Dorsolateral prefrontal cortex (tissue), 122 donors: ENCODE measurements at places on chromosomes 4 and X. TPM values are rescaled to one million over a fixed set of nuclear protein-coding genes. Genes with fewer than 3 reads are reported as not detected.

DNA sequence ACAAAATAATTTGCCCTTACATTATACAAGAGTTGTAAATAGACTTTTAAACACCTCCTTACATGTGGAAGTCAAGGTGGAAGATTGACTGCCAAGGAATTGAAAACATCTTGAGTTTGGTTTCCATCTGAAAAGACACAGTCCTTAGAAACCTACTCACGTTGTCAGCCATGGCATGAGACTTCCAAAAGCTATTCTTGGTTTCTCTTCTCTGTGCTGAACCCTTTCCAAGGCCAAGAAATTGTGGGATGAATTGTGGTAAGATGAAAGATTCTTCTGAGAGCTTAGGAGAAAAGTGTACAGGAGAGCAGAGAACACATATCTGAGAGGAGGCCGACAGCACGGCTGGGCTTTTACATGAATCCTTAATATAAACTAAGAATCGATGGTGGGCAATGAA is 370.0 kb downstream of the FBXW7 start:
- no peak for DNase-seq

DNA sequence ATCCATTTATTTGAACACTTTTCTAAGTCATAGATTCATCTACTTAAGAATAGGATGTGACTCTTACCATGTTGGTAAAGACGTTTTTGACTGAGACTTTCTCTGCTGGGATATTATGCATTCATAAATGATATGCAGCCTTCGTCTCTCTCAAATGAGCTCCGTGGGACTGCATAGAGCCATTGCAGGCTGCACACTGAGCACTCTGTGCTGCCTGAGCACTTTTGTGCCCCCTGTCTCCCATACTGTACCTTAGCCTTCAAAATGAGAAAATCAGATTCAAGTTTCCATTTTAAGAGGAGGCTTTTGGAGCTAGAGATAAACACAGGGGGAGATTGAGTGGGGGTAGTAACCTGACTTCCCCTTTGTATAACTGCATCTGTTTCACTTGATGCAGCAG is 433.6 kb downstream of the ZIC3 start:
- no peak for DNase-seq

MAOB gene
- 80.5 TPM for total RNA-seq

LIAS gene
- total RNA-seq, result 24.5 TPM

CD38 gene
- 10.8 TPM for total RNA-seq
